ENCODE measurements at places on chromosomes 3 and 15.

DNA sequence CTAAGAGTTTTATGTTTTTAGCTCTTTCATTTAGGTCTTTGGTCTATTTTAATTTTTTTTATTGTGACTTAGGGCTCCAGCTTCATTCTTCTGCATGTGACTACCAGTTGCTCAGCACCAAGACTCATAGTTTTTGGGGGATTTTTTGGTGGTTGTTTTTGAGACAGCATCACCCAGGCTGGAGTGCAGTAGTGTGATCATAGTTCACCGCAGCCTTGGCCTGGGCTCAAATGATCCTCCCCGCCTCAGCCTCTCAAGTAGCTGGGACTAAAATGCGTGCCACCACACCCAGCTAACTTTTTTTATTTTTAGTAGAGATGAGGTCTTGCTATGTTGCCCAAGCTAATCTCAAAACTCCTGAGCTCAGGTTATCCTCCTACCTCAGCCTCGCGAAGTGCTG is 19.4 kb downstream of the CDV3 start:
- no peak for DNase-seq

- DNase-seq: no peak
Observed at GRCh38 chr3:193832833-193833413, 239.9 kb downstream of the OPA1 start.

DNA sequence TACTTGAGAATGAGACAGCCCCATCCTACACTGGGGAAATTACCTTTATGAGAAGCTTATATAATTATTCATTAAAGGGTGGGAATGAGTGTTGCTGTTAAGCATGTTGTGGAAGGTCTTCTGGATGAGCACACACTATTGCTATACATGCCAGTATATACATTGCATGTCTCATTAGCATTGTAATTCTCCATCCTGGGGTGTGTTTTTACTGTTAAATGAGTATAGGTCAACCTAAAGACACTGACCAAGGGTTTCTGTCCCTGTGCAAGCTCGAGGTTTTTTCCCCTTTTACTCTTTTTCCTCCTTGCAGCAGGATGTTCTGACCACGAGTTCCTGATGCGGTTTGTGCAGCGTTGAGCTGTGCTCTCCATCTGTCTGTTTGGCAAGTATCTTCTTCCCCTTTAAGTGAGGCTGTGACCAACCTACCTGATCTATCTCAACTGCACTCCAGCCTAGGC is 7.2 kb upstream of the IVD start:
- DNase-seq: no peak

GRCh38 chr3:136698361-136698760 is 53.8 kb downstream of the STAG1 start:
- no peak for DNase-seq

DNA sequence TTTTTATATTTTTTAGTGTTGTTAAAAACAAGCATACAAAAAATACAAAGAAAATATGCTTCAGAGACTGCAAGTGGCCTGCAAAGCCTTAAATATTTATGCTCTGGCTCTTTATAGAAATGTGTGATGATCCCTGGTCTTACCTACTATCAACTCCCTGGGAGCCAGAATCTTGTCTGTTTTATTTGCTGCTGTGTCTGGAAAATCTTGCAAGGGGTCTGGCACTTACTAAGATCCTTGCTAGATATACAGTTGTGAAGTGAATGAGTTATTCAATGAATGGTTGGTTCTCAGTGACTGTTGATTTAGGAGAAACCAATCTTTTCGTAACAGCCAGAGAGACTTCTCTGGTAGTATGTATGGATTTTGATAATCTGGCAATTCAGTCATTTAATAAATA is 521.0 kb upstream of the CFAP20DC start:
- DNase-seq: no peak

- peak; percentile 6 for DNase-seq
Observed at GRCh38 chr3:181690769-181691168, 21.0 kb upstream of the SOX2 start.

DNA sequence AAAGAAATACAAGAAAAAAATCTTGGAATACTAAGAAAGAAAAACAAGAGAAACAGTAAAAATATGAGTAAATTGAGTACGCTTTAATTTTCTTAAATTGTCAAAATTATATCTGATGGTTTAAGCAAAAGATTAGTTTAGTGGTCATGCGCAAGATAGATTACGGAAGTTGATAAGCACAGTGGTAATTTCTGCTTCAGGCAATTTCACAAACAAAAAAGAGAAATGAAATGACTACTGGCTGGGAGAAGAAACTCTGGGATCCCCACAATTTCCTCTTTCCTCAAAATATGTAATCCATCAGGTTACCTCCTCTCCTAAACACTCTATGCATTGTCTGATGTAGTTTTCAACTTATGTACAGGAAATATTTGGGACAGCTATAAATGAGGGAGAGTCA is 9.0 kb downstream of the MYD88 start:
- DNase-seq: no peak

- no peak for DNase-seq
Observed at GRCh38 chr3:185401319-185401955, 38.5 kb downstream of the MAP3K13 start.

DNA sequence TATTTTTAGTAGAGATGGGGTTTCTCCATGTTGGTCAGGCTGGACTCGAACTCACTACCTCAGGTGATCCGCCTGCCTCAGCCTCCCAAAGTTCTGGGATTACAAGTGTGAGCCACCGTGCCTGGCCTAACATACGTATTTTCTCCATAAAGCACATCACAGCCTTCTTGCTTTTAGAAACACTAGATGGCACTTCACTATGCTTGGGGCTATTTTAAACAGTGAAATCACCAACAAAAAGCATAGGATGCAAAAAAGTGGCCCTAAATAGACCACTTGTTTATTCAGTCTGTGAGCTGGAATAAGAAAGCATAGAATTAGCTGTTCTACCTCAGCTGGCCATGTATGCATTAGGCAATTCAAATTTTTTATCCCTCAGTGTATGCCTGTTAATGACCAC is 46.0 kb downstream of the PRICKLE2 start:
- no peak for DNase-seq

DNA sequence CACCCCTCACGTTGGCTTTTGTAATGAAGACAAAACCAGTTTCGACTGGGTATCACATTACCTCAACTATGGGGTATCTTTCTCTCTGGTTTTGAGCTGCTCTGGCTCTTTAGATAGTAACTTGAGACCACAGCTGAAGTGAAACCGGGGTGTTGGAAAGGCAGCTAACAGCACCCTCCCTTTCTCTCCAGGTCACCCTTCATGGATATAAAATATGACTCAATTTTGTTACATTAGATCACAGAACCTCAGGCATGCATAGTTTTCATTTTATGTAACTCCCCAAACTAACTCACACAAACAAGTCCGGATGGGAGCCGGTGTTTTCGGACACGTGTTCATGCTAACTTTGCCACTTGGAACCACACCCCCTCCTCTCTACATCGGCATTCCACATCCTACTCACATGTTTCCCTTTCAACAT is 90.7 kb downstream of the NR2F2 start:
- DNase-seq: peak; percentile 50

GRCh38 chr15:33369941-33370622 is 59.3 kb downstream of the RYR3 start:
- DNase-seq: no peak

DNA sequence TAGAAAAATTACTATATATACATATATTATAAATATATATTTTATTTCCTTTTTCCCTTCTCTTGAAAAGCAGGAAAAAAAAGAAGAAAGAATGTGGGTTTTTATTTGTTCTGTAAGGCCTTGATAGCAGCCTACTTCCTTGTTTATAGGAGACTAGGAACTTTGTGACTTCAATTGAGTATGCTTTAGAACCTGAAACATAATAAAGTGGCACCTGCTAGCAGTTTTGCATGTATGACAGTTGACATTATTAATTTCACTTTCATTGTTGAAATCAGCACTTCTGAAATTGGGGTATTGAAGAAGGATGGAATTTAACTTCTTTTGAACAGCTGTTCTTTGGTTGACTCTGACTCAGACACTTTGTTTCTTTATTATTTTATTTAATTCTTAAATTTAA is 56.9 kb downstream of the GLCE start:
- no peak for DNase-seq

- no peak for DNase-seq
Observed at GRCh38 chr3:189903562-189904250, 217.0 kb downstream of the P3H2 start.

GRCh38 chr3:183449391-183449790 is 21.0 kb upstream of the MCF2L2 start:
- peak; percentile 66 for DNase-seq

GRCh38 chr15:64026591-64026990 is 19.7 kb downstream of the DAPK2 start:
- DNase-seq: no peak

- no peak for DNase-seq
Observed at GRCh38 chr3:194178669-194179068, 42.7 kb downstream of the HES1 start.

- no peak for DNase-seq
Observed at GRCh38 chr3:81592101-81592500, 169.3 kb downstream of the GBE1 start.

GRCh38 chr15:29825227-29825626 is 3.0 kb upstream of the TJP1 start:
- no peak for DNase-seq

DNA sequence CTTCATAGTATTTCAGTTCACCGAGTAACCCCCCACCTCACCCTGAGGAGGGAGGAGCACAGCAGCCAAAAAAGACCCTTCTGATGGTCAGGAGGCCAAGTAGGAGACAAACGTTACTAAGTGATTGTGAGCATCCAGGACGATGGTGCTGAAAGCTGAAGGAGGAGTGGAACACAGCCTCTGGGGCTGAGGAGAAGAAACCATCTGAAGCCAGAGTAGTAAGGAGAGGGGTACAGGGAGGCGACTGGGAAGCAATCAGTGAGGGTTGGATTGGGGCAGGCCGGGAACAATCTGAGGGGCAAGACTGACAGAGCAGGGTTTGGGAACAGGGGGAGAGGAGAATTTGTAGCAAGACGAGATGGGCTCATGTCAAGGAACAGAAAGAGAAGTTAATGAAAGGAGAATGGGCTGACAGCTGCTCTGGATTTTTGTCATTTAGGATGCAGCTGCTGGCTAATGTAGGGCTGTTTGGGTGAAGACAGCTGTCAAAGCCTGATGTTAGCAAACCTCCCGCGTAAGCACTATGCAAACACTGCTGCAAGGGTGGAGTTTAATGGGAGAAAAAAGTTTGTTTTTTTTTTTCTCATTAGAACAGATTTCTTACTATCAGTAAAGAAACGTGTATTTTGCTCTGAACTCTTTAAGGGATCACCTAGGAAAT is 622.2 kb downstream of the EDEM1 start:
- DNase-seq: no peak

DNA sequence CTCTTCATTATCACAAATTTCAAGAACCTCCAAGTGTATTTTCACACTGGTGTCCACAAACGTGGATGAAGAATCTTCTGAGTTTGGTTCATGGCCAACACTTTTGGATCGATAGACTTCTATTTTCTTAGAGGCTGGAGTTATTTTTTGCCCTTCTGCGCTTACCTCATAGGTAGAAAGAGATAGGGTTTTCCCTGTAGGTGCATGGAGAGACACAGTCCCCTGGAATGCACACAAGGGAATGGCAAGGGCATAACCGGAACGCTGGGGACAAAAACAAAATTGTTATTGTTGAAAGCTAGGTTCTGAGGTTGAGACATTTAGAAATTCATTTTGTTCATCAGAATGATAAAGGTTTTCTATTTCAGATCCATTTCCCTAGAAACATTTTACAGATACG is 13.7 kb upstream of the DHX36 start:
- no peak for DNase-seq

- DNase-seq: no peak
Observed at GRCh38 chr3:53402326-53402725, 55.0 kb upstream of the DCP1A start.

DNA sequence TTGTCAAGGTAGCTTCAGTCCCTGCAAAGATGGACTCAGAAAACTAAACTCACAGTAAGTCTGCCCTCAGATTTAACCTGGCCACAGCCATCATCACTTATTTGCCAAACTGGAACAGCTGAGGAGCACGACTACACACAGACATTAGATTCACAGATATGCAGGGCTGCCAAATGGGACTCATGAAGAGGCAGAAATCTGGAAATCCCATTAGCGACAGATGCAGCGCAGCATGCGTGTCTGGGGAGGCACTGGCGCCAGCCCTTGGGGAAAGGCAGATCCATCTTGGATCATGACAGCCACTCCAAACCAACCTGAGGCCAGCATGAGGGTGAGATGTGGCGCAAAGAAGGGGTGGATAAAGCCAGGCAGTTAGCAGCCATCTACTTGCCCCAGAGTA is 160.7 kb upstream of the TSC22D2 start:
- DNase-seq: no peak

- no peak for DNase-seq
Observed at GRCh38 chr3:31974471-31974870, 6.6 kb downstream of the OSBPL10 start.

- no peak for DNase-seq
Observed at GRCh38 chr3:119588112-119588511, 8.8 kb downstream of the ADPRH start.

DNA sequence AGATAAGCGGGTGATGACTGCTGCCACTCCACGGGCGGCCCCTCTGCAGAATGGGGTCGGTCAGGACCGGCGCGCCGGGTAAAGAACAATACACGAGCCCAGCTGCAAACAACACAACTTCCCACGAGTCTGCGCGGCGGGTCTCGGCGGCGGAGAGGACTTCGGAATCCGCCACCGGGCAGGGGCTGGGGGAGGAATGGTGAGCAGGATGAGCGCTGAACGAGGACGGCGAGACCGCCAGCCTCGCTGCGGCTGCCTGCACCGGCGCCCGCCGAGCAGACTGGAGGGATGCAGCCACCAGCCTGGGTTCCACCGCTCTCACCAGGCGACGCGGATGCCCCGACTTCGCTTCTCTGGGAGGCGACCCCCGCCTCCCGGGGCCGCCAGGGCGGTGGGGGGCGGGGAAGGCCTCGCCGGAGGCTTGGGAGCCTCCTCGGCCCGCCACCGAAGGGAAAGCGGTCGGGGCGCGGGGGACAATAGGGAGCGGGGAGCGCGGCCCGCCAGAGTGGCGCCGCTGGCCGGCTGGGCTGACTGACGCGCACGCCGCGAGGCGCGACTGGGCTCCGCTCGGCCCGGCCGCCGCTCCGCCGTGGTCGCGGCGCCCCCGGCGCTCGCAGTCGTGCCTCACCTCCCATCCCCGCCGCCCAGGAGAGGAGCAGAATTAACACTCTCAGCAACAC is 515 bp downstream of the ADAM10 start:
- DNase-seq: peak; percentile 89

DNA sequence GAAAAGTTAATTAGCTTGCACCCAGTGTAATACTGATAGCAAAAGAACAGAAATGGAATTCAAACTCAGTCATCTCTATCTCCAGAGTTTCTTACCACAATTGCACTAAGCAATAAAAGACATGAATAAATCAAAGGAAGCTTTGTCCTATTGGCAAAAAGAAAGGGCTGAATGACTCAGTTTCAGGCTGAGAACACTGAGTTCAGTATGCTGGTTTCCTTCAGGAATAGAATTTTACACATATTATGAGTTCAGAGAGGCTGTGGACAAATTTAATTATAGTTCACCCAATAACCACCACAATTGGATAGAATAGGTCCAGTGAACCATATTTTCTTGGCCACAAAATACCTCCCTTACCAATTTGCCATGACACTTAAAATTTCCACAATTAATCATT is 249.7 kb downstream of the KCNMB2 start:
- no peak for DNase-seq
